Activated T-cell treated with anti-CD3 and anti-CD28 coated beads for 48 hours (primary cell): ENCODE measurements at places on chromosomes 7 and 10.

DNA sequence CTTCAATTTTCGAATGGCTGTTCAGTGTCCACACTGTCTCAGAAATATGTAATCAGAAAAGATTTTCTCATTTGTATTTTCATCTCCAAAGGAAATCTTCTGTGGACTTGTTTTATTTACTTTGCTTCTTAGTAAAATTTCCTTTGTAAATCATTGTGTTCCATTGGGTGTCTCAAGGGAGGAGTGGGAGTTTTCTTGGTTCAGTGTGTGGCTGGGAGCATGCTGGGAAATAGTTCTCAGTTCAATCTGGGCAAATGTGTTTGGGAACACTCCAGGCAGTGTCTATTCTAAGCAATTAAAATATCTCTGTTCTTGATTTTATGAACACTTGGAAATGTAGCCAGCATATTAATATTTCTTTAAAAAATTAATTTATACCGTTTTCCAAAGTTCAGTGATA is 1019.8 kb downstream of the CNTNAP2 start:
- no peak for DNase-seq

- no peak for DNase-seq
Observed at GRCh38 chr7:20238194-20238753, 21.1 kb upstream of the MACC1 start.

- DNase-seq: no peak
Observed at GRCh38 chr7:112358513-112358912, 91.7 kb upstream of the IFRD1 start.

DNA sequence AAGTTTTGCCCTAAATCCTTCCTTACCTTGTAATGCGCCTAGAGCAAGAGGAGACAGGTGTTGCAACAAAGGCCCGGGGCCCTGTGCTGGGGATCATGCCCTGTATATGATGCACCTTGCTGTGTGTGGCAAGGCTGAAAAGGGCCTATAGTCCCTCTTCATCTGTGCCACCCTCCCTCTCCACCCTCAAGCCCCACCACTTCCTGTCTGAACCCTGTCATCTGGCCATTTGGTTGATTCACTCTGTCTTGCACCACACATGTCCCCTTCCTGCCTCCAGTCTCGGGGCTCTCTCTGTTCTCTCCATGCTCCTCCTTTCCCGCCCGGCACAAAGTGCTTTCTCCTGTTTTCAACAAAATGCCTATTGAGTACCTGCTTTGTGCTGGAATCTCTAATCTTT is 11.5 kb upstream of the MALSU1 start:
- no peak for DNase-seq

DNA sequence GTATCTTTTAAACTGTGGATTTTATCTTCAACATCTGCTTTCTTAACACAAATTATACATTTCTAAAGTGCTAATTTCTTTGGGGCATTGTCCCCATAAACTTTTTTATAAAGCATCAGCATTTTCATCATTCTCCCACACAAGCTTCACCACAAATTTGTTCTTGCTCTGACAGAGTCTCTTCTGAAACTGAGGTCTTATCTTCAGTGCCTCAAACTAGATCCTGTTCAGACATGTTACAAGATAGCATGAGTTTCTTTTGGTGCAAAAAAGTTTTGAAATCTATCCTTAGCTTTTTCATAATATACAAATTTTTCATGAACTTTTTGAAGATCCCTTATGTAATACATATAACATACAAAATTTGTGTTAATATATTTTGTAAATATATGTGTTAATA is 346.6 kb downstream of the IPMK start:
- no peak for DNase-seq

- DNase-seq: no peak
Observed at GRCh38 chr10:79356104-79356503, 8.8 kb downstream of the PPIF start.

DNA sequence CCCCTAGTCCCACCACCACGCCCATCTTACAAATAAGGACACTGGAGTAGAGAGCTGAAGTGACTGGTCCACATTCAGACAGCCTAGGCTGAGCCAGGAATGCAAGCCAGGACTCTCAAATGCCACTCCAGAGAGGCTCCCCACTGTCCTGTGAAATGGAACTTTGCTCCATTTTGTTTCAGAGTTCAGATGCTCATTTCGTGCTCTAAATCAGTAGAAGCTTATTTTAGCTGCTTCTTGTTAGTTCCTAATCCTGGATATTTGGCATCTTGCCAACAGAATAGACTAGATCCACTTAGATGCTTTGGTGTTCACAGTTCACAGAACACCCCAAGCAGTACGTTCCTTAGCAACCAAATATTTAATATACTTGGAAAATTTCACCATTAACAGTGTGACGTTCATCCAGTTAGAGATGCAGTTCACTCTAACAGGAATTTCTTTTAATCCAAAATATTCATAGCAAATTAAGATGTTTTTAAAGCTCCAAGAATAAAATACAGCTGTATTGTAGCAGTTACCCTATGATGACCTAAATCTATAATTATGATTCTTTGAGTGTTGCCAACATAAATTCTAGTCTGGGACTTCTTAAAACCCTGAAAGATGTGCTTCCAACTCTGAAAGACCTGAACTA is 7.3 kb downstream of the MMP21 start:
- DNase-seq: no peak

DNA sequence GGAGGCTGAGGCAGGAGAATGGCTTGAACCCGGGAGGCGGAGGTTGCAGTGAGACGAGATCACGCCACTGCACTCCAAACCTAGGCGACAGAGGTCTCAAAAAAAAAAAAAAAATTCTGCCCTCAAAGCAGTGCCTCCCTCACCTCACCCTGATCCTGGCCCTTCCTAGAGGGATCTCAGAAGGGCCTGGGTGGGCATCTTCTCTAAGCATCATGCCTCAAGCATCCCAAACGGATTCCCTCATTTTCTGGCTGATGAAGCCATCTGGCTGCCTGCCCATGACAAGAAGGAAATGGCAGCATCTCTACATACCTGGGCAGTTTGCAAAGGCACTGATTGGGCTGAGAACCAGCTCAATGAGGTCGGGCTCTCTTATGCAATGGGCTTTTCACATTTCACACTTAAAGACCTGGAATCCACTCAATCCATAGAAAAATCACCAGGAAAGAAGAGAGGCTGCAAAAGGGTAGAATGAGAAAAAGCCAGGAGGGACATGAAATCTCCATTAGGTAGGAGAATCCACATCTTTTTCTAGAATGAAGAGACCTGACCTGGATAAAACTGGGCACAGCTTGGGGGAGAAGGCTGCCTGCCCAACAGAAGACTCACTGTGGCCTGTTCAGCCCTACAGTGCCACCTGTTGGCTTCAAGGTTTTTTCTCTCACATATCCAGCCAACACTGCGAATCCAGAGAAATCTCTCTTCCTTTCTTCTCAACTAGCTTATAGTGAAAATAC is 48.1 kb downstream of the PDLIM1 start:
- no peak for DNase-seq

- no peak for DNase-seq
Observed at GRCh38 chr10:19003341-19003740, 45.3 kb upstream of the MALRD1 start.

- DNase-seq: no peak
Observed at GRCh38 chr10:129949411-129949810, 14.7 kb downstream of the EBF3 start.
